Vagina (tissue), 2 donors: ENCODE measurements at places on chromosomes 13 and 19.

DNA sequence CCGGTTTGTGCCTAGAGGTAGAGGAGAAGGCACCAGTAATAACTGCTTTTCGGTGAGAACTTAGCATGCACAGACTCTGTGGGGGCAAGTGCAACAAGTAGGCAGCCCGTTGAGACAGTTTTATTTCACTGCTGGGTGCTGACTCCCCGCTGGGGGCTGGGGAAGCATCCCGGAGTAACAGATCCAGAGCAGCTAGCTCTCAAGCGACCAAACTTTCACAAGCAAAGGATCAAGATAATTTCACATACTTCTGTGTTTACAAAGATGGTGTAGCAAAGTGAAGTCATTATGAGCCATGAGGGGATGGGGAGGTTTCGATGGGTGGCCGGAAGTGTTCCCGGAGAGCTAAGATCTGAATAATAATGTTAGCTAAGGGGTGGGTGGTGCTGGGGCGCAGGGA lies 2.8 kb downstream of the NACC1 start:
- no peak for DNase-seq

- no peak for DNase-seq
Observed at GRCh38 chr13:33919120-33919519, 101.2 kb downstream of the RFC3 start.

- DNase-seq = no peak
Observed at GRCh38 chr19:4258181-4258580, 11.3 kb downstream of the YJU2 start.

DNA sequence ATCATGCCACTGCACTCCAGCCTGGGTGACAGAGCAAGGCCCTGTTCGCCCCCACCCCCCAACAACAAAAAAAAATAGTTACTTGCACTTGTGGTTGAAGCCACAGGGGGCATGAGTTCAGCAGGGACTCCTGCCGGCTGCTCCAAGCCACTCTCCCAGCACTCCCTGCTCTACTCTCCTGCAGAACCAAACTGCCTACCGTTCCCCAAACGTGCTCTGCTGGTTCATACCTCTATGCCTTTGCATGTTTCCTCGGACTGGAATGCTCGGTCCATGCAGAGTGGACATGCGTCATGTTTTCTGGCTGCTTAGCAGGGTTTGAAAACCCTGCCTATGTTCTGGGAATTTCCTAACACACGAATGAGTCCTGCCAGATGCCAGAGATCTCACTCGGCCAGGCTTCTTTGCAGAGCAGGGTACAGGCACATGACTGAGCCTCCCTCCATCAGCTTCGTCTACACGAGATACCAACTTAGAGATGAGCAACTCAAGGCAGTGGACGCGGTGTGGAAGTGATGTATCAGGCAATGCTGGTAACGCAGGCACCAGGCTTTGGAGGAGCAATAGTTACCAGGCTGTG lies 8.5 kb upstream of the SLC25A15 start:
- peak; percentile 81 for DNase-seq

GRCh38 chr19:35712567-35713505 lies 5.0 kb upstream of the KMT2B start:
- DNase-seq = no peak

DNA sequence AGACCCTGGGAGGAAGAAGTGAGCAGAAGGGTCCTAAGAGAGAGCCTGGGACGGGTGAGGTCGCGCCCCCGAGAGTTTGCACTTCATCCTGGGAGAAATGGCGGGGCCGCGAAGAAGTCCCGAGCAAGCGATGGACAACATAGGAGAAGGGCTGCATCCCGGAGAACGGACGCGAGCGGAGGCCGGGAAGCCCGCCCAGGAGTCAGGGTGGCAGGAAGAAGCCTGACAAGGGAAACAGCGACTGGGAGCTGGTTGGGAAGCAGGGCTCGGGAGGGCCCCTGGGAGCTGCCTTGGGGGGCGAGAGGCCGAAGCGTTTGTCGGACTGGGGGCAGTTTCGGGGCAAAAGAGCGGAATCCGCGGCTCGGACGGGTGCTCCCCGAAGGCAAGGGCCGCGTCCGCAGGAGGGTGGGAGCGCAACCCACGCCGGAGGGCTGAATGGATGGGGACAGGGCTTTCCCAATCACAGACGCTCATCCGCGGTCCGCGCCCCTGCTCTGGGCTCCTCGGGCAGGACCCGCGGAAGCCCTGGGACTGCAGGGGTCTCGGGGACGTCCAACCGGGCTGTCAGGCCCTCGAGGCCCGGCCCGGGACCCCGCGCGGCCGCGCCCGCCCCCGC lies 469 bp downstream of the ABHD17A start:
- no peak for DNase-seq

DNA sequence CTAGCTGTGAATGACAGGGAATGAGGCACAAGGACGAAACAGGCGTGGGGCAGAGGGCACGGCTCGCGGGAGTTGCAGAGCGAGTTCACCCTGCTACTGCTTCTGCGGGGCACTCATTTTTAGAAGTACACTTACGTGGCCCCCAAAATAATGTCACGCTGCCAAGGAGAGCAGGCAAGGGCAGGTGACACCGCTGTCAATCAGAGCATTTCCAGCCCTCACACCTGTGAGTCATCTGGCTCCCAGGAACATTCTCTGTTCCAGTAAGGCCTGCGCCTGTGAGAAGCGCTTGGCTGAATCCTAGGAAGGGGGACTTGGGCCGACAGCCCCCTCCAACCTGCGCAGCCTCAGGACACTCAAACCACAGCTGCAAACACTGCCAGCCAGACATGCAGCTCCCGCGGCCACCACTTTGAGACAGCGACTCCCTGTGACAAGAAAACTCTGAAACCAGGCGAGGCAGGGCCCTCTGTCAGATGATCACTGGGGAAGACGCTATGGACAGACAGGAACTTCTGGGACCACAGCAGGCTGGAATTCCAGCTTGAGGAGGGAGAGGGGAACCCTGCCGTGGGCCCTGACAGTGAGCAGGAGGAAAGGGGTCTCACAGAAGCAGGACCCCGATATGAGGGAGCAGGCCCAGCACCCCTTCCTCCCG lies 12.7 kb downstream of the DOT1L start:
- no peak for DNase-seq

- DNase-seq = no peak
Observed at GRCh38 chr13:99741960-99742359, 229.6 kb downstream of the ZIC5 start.

DNA sequence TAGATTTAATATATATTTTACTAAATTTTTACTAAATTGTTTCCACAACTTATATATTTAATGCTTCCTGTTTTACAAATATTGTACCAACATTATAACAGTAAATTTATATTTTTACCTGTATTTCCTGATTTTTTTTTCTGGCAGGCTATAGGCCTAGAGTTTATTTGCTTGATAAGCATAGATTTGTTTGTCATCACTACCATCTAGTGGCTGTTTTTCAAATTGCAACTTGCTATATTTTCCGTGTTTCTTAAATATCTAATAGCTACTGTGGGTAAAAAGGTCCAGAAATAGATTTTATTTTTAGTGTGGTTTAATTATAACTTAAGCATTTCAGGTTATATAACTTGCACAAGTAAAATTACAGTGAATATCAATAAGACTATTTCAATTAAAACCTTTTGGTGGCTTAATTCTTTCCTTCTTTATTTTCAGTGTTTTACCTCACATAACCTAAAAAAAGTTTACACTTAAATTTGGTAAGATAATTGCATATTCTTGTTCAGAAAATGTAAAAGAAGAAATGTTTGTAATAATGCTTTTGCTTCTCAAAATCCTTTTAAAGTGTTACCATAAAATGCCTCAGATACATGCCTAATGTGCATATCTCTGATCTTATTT lies 60.6 kb downstream of the NDFIP2 start:
- DNase-seq = no peak

DNA sequence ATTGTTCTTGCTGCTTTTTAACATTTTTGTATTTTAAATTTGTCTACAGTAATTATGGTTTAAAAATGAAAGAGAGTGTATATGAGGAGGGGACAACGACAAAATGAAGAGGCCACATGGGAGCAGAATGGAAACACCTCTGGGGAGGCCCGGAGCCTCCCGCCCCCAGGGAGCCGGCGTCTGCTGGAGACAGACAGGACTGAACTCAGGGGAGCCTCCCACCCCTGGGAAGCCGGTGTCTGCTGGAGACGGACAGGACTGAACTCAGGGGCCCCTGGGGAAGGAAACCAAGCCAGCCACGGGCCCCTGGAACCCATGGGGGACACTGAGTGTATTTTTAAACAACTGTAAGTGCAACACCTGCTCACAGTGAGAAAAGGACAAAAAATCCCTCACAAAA lies 16.7 kb upstream of the SLC39A3 start:
- no peak for DNase-seq

DNA sequence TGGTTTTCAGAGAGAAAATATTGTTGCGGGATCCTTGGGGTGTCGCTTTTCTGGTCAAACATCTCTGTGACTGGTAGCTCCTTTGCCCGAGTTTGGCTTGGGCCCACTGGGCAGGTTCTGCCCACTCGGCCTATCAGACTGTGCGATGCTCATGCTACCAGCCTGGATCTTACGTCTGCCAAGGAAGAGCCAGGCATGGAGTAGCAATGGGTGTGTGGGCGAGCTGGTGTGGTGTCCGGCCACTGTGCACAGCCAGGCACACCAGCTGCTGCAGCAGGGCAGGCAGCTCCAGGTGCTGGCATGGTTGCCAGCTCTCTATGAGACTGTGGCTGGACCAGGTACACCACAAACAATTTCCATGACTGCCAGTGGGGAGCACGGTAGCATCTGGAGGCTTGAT lies 1351.8 kb upstream of the PCDH20 start:
- DNase-seq = no peak

DNA sequence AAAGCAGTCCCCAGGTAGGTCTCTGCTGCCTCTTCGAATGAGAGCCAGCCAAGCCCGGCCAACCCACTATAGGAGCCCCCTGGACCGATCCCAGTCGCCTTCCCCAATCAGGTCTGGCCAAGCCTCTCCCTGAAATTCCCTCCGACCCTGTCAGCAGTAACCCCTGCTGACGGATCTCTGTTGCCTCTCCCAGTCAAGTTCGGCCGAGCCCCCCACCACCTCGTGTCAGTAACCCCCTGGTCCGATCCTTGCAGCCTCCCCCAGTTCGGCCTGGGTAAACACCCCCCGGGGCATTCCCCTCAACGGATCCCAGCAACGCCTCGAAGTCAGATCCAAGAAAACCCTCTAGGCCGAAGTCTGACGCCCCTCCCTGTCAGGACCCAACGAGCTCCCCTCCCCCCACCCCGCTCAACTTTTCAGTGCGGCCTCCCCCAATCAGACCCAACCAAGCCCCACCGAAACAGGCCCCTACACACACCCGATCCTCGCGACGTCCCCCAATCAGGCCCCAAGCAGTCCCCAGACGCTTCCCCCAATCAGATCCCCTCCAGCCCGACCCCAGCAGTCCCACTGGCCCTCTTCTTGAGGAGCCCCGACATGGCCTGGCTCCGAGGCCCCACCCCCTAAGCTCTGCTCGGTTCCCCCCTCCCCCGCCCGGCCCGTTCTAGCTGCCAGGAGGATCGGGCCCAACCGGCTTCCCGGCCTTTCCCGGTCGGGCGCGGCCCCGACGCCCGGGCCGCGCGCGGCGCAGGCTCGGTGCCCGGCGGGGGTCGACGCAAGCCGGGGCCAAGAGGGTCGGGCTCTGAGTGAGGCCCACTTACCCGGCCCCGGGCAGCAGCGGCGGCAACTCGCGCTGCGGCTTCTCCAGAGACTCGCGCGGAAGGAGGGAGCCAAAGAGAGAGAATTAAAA lies 1.8 kb downstream of the TNPO2 start:
- DNase-seq = no peak

- no peak for DNase-seq
Observed at GRCh38 chr13:90233933-90234672, 1113.4 kb upstream of the MIR17HG start.

- DNase-seq = no peak
Observed at GRCh38 chr13:42708391-42708790, 73.0 kb upstream of the FAM216B start.

- DNase-seq = no peak
Observed at GRCh38 chr19:791567-792305, 5.5 kb upstream of the PTBP1 start.

DNA sequence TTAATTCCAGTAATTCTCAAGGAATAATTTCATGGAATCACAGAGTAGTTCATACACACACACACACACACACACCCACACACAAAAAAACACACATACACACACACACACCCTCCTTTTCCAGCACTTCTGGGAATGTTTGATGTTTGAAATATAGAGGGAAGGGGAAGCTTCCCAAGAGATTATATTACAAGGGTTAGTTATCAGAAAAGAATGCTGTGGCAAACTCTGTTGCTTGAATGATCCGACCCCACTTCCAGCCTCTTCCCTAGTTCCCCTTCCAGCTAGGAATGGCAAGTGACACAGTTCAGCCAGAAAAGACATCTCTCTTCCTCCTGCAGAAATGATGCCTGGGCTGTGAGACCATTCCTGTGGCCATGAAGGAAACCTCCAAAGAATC lies 49.9 kb downstream of the KCTD12 start:
- no peak for DNase-seq

GRCh38 chr13:44045180-44045562 lies 165.5 kb downstream of the LACC1 start:
- no peak for DNase-seq

- no peak for DNase-seq
Observed at GRCh38 chr13:23915308-23915707, 18.0 kb upstream of the C1QTNF9B start.
